ENCODE measurements at places on chromosomes 13 and 19.

- DNase-seq, result peak; percentile 15
Observed at GRCh38 chr13:88887045-88887662, 1216.0 kb downstream of the SLITRK5 start.

DNA sequence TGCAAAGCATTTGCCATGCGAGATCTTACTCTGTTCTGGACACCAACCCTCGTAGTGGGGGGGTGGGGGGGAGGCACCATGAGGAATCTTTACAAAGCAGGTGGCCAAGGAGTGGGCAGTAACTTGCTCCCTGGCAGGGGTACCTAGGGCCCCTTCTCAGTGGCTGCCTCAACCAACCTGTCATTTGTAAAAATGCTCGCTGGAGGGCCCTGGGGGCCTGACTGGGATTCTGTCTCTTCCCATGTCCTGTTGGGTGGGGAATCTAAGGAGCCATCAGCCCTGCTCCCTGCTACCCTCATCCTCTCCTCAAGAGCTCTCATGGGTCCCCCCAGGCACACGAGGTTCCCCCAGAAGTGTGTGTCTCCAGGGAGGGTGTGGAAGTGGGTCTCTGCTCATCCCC, 1.5 kb downstream of the KCNN1 start:
- DNase-seq, result no peak

- DNase-seq, result no peak
Observed at GRCh38 chr19:51676566-51677083, 16.5 kb upstream of the SPACA6 start.

- no peak for DNase-seq
Observed at GRCh38 chr19:28437390-28438346, 775.3 kb downstream of the UQCRFS1 start.

Measured in HuH-7 (cell line).